ENCODE measurements at places on chromosomes 2 and 18. TPM values are rescaled to one million over a fixed set of nuclear protein-coding genes. Genes with fewer than 3 reads are reported as not detected.

SCYGR4 gene
- total RNA-seq = not detected

ARHGAP28 gene
- total RNA-seq = not detected

COL5A2 gene
- total RNA-seq = 4.4 TPM

RAX gene
- not detected for total RNA-seq
